ENCODE measurements at places on chromosomes 11 and 22.

DNA sequence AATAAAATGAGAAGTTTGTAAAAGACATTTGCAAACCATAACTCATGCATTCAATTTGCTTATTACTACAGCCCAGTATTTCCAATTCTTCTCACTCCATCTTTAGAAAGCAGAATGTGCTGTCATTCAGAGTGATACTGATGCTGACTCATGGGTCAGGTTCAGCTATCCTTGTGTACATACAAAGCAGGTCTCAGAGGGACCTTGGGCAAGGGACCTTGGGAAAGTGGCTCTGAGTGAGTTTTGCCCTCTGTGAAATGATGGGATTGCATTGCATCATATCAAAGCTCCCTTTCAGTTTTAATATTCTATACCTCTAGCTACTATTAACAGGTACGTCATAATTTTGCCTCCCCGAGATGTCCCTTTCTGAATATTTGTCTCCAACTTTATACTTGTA lies 848.7 kb downstream of the OPCML start:
- DNase-seq: no peak

- peak; percentile 78 for DNase-seq
Observed at GRCh38 chr22:50342651-50343540, at the start of gene PPP6R2. Gene PPP6R2 (plus strand): TSS chr22:50343327. CDS start chr22:50393909, 50,582 bp downstream.

- no peak for DNase-seq
Observed at GRCh38 chr11:30326906-30327305, 4.0 kb downstream of the ARL14EP start.

GRCh38 chr22:36212901-36213300 lies 11.3 kb upstream of the APOL4 start:
- DNase-seq: no peak

DNA sequence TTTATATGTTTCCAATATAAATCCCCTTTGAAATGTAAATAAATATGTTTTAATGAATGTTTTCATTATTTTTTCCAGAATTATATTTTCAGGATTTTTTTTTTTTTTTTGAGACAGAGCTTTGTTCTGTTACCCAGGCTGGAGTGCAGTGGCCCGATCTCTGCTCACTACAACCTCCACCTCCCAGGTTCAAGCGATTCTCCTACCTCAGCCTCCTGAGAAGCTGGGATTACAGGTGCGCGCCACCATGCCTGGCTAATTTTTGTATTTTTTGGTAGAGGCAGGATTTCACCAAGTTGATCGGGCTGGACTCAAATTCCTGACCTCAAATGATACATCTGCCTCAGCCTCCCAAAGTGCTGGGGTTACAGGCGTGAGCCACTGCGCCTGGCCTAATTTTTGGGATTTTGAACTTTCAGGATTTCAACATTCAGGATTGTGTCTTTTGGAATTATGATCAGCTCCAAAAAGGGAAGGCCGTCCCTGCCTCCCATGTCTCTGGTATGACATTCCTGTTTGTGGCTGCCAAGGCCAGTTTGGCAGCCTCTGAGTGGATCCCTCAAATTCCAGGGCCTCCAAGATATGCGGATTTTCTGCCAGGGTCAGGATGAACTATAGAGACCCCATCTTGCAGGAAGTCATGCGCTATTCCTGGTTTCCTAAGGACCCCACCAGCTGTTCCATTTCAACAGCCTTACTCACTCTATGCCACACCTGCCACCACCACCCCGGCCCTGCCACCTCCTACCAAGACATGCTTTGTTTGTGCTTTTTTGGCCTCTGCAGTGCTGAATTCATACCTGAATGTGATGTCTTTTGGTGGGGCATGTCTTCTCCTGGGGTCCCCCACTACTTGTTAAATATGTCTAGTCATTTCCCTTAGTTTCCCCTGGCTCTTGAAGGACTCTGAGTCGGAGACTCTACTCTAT lies 21.9 kb upstream of the TMPRSS4 start:
- DNase-seq: peak; percentile 17
